Mesothelial cell of epicardium (in vitro differentiated cells): ENCODE measurements at places on chromosomes 2 and 18. TPM values are rescaled to one million over a fixed set of nuclear protein-coding genes. Genes with fewer than 3 reads are reported as not detected.

- no peak for DNase-seq
Measured at GRCh38 chr2:176094349-176094748, 1.8 kb downstream of the HOXD13 start.

GRCh38 chr2:83481436-83481835 is 977.6 kb downstream of the SUCLG1 start:
- DNase-seq: no peak

GRCh38 chr2:121875585-121876185 is 120.2 kb downstream of the TSN start:
- no peak for DNase-seq

PAX8 gene
- 0.13 to 0.31 TPM in 2 of 3 replicates, not detected in the other for total RNA-seq
